ENCODE measurements at places on chromosomes 5 and 9. TPM values are rescaled to one million over a fixed set of nuclear protein-coding genes. Genes with fewer than 3 reads are reported as not detected.

The SLC45A2 gene
- total RNA-seq: not detected

The ARL14EPL gene
- total RNA-seq: not detected

DNA sequence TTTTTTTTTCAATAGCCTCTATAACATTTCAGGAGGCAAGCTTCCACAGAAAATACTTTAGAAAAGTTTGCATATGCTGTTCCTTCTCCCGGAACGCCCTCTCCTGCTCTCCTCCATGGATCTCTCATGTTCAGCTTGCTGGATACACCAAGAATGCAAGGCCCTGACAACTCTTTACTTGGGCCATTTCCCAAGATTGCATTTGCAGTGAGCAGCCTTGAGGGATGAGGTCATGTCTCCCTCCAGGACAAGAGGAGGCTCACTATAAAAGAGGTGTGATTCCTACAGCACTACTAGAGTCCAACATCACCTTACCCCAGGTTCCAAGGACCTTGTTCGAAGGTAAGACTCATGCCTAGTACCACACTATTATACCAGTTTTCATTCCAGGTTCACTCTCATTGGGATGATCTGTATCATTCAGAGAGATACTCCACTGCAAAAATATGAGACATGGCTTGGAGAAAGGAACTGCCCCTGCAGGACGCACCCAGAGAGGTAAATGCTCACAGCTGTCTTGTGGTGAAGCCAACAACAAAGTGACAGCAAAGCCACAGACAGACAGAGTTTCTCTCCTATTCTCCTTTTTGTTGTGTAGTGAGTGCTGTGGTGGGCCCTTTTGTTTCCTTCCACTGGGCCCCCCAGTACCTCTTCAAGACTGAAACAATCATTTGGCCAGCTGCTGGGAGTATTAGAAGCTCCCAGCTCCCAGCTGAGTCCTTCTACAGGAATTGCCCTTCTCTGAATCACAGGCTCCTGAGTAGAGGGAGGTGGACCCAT, 151.7 kb upstream of the ZNF366 start:
- no peak for DNase-seq

DNA sequence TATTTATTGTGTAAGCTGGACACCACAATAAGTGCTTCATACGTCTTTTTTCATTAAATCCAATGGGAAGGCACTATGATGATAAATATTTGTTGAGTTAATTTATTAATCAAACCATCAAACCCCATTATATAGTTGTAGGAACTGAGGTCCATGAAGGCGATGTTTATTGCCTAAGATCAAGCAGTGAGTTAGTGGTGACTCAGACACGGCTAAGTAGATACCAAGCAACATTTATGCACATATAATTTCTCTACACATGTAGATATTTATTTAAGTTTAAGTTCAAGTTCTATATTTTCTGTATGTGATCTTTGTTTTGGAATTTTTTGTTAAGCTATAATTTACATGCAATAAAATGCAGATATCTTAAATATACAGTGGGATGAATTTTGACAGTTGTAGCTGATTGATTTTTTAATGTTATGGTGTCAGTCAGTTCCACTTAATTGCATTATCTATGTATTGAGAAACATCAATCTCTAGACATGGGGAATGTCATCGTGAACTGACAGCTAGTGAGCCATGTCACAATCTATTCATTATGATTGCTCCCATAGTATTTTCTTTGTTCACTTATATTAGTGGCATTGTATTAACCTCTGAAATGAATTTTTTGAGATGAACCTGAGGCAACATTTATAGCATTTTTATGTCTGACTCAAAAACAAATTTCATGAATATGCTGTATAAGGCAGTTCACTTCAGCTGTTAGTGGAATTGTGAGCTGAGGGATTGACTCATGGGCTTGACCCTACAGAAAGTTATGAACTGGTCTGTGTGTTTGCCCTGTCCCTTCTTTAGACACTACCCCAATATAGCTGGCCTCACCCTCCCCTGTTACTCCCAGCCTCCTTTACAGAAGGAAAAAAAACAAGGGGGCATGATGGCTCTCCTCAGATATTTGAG, 11.9 kb upstream of the GARNL3 start:
- DNase-seq: no peak

DNA sequence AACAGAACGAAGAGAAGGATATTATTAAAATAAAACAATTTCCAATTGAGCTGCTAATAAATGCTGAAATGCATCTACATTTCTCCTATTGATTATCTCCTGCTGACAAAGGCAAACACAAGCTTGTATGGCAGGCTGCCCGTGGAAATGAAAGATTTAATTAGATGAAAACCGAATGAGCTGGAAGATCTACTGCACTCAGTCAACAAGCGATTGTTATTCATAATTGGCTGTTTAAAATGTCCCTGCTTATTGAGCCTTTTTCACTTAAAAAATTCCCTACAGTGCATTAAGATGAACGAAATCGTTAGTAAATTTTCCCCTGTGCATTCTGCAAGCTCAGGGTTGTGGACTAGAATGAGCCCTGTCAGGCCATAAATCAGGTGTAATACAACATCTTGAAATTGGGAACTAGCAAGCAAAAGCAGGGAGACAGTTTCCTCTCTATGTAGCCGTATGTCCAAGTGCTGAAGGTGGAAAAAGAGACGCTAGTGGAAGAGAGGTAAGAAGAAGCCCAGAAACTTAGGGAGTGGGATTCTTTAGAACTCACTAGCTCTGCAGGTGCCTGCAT, 28.5 kb upstream of the KIF4B start:
- DNase-seq: no peak

- DNase-seq: peak; percentile 63
These were observed 19.2 kb upstream of the CD180 start for GRCh38 chr5:67215519-67216471.

DNA sequence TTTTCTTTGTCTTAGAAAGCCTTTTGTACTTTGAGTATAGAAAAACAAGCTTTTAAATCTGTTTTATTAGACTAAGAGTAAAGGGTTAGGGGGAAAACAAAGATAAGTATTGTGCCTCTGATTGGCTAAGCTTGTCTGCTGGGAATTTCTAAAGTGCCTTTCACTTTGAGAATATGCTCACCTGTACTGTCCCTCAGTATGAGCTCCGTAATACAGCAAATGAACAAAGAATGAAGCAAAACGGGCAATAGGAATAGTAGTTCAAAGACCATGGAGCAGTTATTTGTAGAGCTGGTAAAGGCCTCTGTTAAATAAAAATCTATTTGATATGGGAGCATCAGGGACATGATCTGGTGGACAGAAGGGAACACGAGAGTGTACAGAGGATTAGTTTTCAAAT, 277.8 kb downstream of the MAST4 start:
- no peak for DNase-seq

GRCh38 chr5:55897206-55897894, 46.2 kb downstream of the IL31RA start:
- no peak for DNase-seq

- DNase-seq: no peak
These were observed 23.9 kb upstream of the SH3PXD2B start for GRCh38 chr5:172478256-172478655.

Data from naive thymus-derived CD4-positive, alpha-beta T cell (primary cell).